Stimulated activated CD8-positive, alpha-beta memory T cell treated with anti-CD3 and anti-CD28 coated beads, Interleukin-7, amount 100 ng/mL, for 1 hour (primary cell): ENCODE measurements at places on chromosomes 5 and 9.

DNA sequence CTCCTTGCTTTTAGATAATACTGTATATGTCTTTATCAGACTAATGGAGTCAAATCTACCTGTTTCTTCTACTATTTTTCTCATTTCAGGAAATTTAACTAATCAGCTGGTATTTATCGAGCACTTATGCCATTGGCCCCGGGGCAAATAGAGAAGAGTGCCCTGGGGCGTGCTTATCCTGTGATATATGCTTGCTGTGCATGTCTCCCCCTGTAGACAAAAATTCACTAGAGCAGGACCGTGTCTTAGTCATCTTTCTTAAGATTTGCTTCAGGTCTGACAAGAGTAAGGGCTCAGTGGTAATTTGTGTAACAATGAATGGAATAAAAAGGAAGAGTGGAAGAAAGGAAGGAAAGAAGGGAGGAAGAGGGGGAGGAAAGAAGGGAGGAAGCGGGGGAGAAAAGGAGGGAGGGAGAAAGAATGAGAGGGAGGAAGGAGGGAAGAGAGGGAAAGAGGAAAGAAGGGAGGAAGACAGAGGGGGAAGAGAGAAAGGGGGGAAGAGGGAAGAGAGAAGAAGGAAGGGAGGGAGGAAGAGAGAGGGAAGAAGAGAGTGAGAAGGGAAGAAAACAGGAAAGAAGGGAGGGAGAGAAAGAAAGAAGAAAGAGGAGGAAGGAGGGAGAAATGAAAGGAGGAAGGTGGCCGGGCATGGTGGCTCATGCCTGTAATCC, 295.7 kb upstream of the PANK3 start:
- no peak for DNase-seq

DNA sequence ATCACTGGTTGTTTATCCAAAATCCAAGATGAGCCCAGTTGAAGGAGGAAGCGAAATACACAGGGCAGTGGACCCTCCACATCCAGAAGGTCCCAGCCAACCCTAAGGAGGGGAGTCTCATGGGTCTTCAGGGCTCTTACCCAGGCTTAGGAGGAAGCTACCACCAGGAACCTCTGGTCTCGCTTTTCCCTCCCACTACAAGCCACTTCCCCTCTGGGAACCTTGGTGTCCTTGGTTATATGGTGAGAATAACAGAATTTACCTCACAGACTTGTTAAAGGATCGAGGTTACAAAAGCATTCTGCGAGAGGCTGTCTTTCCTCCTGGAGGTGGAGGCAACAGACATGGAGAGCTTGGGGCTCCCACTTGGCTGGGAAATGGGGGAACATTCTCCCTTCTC, 3.4 kb downstream of the HIGD2A start:
- DNase-seq = no peak

DNA sequence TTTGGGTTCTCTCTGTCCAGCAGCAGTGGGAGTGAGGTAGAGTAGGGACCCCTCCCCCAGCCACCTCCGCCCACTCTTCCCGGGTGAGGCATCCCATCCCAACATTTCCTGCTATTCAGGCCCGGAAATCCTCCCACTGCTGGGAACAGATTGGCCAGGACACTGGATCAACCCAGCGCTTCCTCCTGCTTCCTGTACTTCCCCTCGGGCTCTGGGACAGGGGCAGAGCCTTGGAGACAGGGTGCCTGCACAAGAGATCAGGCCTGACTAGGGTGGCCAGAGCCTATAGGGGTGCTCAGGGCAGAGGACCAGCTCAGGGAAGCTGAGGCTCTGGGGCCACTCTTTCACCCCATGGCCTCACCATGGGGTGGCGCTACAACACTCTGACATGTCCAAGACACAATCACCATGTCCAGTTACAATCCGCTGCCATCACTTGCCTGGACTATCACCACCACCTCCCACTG, 14.5 kb downstream of the SH2D3C start:
- no peak for DNase-seq

DNA sequence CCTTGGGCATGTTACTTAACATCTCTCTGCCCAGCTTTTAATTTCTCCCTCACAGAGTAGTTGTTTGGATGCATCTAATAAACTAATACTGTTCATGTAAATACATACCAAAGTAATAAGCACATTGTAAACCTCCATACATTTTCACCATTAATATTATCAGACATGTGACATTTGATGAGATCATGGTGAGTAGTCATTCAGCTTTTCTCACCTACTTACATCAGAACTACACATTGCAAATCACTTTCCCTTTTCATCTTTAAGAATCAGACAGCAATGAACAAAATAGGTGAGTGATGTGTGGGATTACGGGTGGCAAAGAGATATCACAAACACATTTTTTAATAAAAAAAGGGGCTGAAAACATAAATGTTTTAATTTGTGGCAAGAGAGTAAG, 89.3 kb downstream of the JAKMIP2 start:
- no peak for DNase-seq

DNA sequence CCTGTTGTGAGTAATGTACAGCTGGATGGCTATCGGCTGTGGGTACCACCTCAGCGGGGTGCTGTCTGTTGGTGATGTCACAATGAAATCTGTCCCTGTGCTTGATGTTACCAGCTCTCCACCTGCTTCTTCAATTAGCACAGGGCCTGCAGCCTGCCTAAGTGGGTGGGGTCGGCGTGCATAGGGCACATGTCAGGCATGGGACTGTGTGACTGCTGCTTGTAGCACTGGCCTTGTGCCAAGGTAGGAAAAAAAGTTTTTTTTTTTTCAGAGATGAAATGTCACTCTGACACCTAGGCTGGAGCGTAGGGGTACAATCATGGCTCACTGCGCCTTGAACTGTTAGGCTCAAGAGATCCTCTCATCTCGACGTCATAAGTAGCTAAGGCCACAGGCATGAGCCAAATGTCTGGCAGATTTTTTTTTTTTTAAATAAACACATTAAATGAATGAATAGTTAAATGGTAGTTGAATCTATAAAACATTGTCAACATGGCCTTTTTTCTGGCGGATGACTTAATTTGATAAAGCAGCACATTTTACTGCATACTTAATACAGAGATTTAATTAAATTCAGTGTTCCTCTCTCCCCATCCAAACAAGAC, 222.5 kb downstream of the NXNL2 start:
- DNase-seq = no peak

GRCh38 chr5:118956727-118957126, 31.6 kb downstream of the DTWD2 start:
- no peak for DNase-seq

DNA sequence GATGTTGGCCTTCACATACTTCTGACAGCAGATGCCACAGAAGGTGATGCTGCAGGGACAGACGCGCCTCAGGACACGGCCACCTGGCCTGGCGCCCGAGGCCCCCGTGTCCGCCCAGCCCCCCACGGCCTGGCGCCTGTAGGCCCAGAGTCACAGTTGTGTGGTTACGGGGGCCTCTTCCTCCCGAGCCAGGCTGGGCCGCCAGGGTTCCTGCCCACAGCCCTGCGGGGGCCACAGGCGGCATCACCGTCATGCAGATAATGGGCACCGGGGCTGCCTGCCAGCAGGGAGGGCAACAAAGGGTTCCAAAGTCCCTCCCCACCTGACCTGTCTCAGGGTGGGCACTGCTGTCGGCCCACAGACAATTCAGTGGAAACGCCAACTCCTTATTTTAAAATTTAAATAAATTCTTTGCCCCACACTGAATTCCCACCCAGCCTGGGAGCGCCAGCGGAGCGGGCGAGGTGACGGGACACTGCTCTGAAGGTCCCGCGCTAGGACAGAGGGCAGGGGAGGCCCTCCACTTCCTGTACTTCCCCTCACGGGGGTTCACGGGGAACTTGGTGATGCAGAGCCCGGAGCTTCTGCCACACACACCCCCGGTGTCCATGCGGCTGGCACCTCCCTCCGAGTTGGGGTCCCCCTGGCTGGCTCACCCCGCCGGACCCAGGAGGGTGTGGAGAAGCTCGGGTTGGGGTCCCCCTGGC, 40.6 kb downstream of the EXOC3 start:
- no peak for DNase-seq

- no peak for DNase-seq
Observed at GRCh38 chr9:18056269-18056992, 417.5 kb upstream of the ADAMTSL1 start.

GRCh38 chr5:96176022-96176421, 214.4 kb upstream of the ELL2 start:
- DNase-seq = no peak

GRCh38 chr5:146630472-146630871, 114.5 kb upstream of the GPR151 start:
- no peak for DNase-seq
